ENCODE measurements at places on chromosomes 2 and 18. TPM values are rescaled to one million over a fixed set of nuclear protein-coding genes. Genes with fewer than 3 reads are reported as not detected.

DNA sequence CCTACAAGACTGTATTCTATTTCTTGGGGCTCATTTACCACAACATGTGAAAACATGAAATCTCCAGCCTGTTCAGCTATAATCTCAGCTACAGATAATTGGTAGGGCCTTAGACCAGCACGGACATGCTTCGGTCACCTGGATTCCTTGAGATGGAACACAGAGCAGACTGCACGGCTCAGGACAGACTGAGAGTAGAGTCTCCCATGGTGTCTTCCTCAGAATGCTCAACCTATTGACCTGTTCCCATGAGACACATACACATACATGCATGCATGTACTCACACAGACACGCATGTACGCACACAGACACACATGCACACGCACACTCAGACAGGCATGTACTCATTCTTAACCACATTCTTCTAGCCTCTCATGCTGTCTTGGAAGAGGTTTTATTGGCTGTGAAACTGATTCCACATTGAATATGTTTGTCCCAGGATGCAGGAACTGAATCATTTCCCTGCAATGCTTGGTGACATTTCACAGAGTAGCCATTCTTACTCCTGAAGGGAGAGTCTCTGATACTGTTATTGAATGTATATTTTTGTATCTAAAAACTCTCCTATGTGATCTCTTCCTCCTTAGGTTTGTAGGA lies 23.5 kb upstream of the BZW1 start:
- peaks cover 6% of the 10 kb centered on the region for H3K27me3 ChIP-seq
- no peak overlapping the region for H3K4me3 ChIP-seq
- peaks cover 8% of the 10 kb centered on the region for H3K4me1 ChIP-seq
- DNase-seq: no peak
- no peak overlapping the region for H3K27ac ChIP-seq

DNA sequence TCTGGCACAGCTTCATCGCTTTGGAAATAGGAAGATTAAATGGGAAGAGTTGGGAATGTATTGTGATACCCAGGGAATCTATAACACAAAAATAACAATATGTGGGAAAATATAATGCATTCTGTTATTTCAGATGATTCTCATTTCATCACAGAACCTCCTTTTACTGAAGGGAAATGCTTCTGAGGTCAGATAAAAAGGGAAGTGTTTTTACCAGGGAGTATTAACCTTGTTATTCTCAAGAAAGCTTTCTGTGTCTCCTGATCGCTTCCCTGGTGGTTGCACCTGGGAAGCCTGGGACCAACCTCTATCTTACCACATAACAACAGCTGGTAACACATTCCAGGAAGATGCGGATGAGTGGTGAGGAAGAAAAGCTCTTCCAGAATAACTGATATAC lies 47.2 kb downstream of the SCG2 start:
- H3K27me3 ChIP-seq: no peaks in the 10 kb centered on the region
- H3K27ac ChIP-seq: no peak overlapping the region
- no peak overlapping the region for H3K4me3 ChIP-seq
- H3K4me1 ChIP-seq: peaks cover 2% of the 10 kb centered on the region
- no peaks in the 10 kb centered on the region for H3K36me3 ChIP-seq

GRCh38 chr18:32707586-32707985 lies 65.2 kb downstream of the KLHL14 start:
- no peaks in the 10 kb centered on the region for H3K36me3 ChIP-seq
- no peaks in the 10 kb centered on the region for H3K27me3 ChIP-seq
- H3K4me3 ChIP-seq: no peak overlapping the region
- no peaks in the 10 kb centered on the region for H3K4me1 ChIP-seq

GRCh38 chr2:227153307-227153706 lies 10.7 kb downstream of the COL4A4 start:
- H3K36me3 ChIP-seq: no peaks in the 10 kb centered on the region
- no peaks in the 10 kb centered on the region for H3K4me1 ChIP-seq
- H3K27me3 ChIP-seq: peaks cover 18% of the 10 kb centered on the region
- no peak for DNase-seq

- peaks cover 2% of the 10 kb centered on the region for H3K4me1 ChIP-seq
- H3K27me3 ChIP-seq: peaks cover 47% of the 10 kb centered on the region
- no peak for DNase-seq
- H3K4me3 ChIP-seq: no peak overlapping the region
- no peaks in the 10 kb centered on the region for H3K36me3 ChIP-seq
Observed at GRCh38 chr2:118049816-118050140, 35.9 kb upstream of the CCDC93 start.

- peaks cover 57% of the 10 kb centered on the region for H3K36me3 ChIP-seq
- H3K4me3 ChIP-seq: peak overlapping the region; percentile 79
- DNase-seq: peak; percentile 86
- peak overlapping the region; percentile 83 for H3K27ac ChIP-seq
Observed at GRCh38 chr2:25251422-25252273, 83.3 kb upstream of the POMC start.

- H3K27me3 ChIP-seq: peaks cover 5% of the 10 kb centered on the region
- H3K36me3 ChIP-seq: no peaks in the 10 kb centered on the region
- no peak for DNase-seq
- H3K27ac ChIP-seq: no peak overlapping the region
- no peak overlapping the region for H3K4me3 ChIP-seq
- H3K4me1 ChIP-seq: peaks cover 17% of the 10 kb centered on the region
Observed at GRCh38 chr2:207254591-207255464, 89.1 kb upstream of the KLF7 start.

Gene NTSR2
- total RNA-seq: not detected

Gene ZDBF2
- 9.9 TPM for total RNA-seq

Gene GPR75
- 3.1 TPM for total RNA-seq

Gene ERFE
- 0.24 TPM for total RNA-seq

Gene ACMSD
- not detected for total RNA-seq
